Non-pigmented ciliary epithelial cell (primary cell): ENCODE measurements at places on chromosomes 5 and 9.

DNA sequence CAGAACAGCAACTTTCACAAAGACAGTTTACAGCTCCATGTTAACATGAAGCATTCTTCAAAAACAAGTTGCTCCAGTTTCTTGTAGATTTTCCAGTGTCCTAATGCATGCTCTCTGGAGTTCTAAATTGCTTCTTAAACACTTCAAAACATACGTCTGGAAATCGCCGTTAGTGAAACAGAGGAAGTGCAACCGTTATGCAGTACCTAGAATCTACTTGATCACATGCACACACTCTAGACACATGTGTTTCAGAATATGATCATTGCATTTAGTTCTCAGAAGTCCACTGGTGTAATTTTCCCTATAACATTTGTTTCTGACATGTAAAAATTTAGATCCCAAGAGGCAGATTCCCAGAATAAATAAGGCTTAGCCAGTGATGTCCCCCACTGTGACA is 41.1 kb upstream of the RUFY1 start:
- no peak for DNase-seq

GRCh38 chr9:137431416-137431931 is 8.3 kb downstream of the NOXA1 start:
- DNase-seq = no peak

GRCh38 chr9:135778421-135778820 is 76.4 kb downstream of the KCNT1 start:
- no peak for DNase-seq

DNA sequence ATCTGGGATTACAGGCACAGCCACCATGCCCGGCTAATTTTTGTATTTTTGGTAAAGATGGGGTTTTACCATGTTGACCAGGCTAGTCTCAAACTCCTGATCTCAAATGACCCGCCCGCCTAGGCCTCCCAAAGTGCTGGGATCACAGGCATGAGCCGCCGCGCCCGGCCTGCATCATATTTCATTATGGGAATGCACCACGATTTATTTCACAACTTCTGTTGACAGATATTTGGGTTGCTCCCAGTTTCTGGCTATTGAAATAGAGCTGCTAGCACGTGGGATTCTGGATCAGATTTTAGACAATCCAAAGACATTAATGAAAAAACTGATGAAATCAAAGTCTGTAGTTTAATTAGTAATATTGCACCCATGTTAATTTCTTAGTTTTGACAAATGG is 48.4 kb upstream of the FUBP3 start:
- no peak for DNase-seq
